Natural killer cell treated with Interleukin-12 subunit alpha and Interleukin-12 subunit beta and Interleukin-15 and Interleukin-18, amount 100 ng/mL, for 72 hours (primary cell): ENCODE measurements at places on chromosomes 6 and 20. TPM values are rescaled to one million over a fixed set of nuclear protein-coding genes. Genes with fewer than 3 reads are reported as not detected.

FRK gene
- not detected for total RNA-seq

PSORS1C2 gene
- not detected for total RNA-seq

TMEM170B gene
- 1.6 TPM for total RNA-seq

SLC22A3 gene
- not detected for total RNA-seq

MCCD1 gene
- total RNA-seq, result not detected

TNNC2 gene
- not detected for total RNA-seq

MDFI gene
- not detected for total RNA-seq

LHFPL5 gene
- not detected for total RNA-seq

SLC35F1 gene
- not detected for total RNA-seq

SMLR1 gene
- not detected for total RNA-seq

TDRD6 gene
- not detected for total RNA-seq

RAET1G gene
- total RNA-seq, result 0.43 TPM

LBP gene
- total RNA-seq, result not detected

ABHD16B gene
- total RNA-seq, result not detected

NHLRC1 gene
- total RNA-seq, result 0.25 TPM

CCN5 gene
- total RNA-seq, result not detected

NMBR gene
- not detected for total RNA-seq

SYNDIG1 gene
- total RNA-seq, result not detected

SLC17A3 gene
- not detected for total RNA-seq

SLC32A1 gene
- total RNA-seq, result not detected

VGLL2 gene
- total RNA-seq, result not detected

TMEM244 gene
- not detected for total RNA-seq

OR2B3 gene
- total RNA-seq, result not detected

BTNL2 gene
- total RNA-seq, result not detected

BMP2 gene
- total RNA-seq, result 0.10 TPM

ANKEF1 gene
- 1.8 TPM for total RNA-seq

SMOC2 gene
- not detected for total RNA-seq

PSMB9 gene
- 212 TPM for total RNA-seq

RBBP8NL gene
- total RNA-seq, result not detected

C20orf141 gene
- total RNA-seq, result not detected

PTCHD4 gene
- not detected for total RNA-seq

BTN3A1 gene
- 53.6 TPM for total RNA-seq

GPR63 gene
- 0.14 TPM for total RNA-seq

LY6G6C gene
- total RNA-seq, result not detected

TRIM39 gene
- 21.4 TPM for total RNA-seq

REM1 gene
- not detected for total RNA-seq

ZBP1 gene
- total RNA-seq, result 4.9 TPM

FAM184A gene
- total RNA-seq, result 0.43 TPM

MUCL3 gene
- not detected for total RNA-seq

HUS1B gene
- 7.8 TPM for total RNA-seq

MRAP2 gene
- total RNA-seq, result not detected

SDCBP2 gene
- 1.5 TPM for total RNA-seq

SLC16A10 gene
- 0.59 TPM for total RNA-seq

PROCR gene
- total RNA-seq, result 0.53 TPM

TTK gene
- 27.4 TPM for total RNA-seq

SLC24A3 gene
- total RNA-seq, result not detected

CRISP2 gene
- total RNA-seq, result not detected

DYNLT2 gene
- 2.6 TPM for total RNA-seq

PM20D2 gene
- total RNA-seq, result 6.2 TPM

ERGIC3 gene
- 129 TPM for total RNA-seq

BTN1A1 gene
- not detected for total RNA-seq

TMC2 gene
- not detected for total RNA-seq

HNF4A gene
- total RNA-seq, result not detected

CD93 gene
- 16.8 TPM for total RNA-seq
